ENCODE measurements at places on chromosomes 5 and 9.

DNA sequence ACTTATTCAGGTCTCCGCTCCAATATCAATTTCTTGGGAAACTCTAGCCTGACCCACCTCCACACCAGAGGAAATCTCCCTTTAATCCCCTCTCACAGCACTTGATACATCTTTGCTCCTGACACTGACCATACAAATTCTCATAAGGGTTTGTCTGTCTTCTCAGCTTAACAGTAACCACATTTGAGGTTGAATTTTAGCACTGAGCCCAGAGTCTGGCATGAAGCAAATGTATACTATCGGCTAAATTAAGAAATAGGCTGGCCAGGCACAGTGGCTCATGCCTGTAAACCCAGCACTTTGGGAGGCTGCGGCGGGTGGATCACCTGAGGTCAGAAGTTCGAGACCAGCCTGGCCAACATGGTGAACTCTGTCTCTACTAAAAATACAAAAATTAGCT lies 9.7 kb downstream of the CDK5RAP2 start:
- DNase-seq, result no peak

DNA sequence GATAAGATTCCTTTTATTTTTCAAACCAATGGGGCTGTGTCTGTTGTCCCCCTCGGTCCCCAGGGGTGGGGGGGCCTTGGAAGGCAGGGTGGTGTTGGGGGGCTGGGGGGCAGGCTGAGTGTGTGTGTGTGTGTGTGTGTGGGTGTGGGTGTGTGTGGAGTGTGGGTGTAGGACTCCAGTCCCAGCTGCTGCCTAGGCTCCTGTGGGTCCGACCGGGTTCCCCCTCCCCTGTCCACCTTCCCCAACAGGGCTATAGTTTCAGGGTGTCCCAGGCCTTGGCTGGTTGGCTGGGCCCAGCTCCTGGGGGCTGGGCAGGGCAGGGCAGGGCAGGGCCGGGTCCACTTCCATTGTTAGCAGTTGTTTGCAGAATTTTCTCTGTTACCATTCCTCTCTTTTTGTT lies 2.1 kb upstream of the NFX1 start:
- no peak for DNase-seq

DNA sequence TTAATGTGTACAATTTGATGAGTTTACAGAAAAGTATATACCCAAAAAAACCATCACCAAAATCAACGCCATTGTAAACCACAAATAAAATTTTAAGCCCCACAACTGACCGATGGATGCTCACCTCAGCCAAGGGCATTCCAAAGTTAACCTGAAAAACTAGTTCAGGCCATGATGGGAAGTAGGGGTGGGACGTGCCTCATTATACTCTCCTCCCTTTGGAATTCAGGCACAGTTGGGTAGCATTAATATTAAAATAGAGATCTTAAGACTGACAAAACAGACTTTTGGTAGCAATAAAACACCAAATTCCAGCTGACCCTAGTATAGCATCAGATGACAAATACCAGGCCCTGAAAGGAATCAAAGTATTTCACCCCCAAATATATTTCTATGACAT lies 129.0 kb downstream of the CDH18 start:
- DNase-seq, result no peak

DNA sequence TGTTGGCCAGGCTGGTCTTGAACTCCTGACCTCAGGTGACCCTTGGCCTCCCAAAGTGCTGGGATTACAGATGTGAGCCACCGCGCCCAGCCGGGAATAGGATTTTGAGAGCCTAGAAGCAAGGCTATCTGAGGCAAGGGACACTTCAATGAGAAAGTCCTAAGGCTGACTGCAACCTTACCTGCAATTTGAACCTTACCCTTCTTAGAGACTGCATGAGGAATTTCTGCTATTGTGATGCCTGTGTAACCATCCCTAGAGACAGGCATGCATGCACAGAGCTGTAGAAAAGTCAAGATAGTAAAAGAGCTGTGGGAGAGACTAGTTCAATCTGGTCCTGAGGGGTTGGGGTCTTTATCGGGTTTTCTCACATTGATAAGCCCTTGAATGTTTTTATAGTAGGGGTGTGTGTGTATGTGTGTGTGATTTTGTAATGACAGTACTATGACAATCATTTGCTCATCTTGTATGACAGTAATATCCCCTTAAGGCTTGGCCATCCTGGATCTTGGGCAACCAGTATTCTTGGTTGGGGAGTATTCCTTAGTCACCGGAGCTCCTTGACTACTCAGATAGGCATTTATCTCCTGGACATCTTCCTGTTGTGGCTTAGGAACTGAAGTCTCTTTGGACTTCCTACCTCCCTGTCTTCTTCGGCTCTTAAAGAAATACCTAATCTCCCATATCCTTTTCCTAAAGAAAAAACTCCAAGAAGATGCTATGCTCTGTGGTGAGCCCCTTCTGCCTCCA lies 11.2 kb downstream of the DNAJB5 start:
- DNase-seq, result no peak

- no peak for DNase-seq
These were observed 923 bp downstream of the RECK start for GRCh38 chr9:36037549-36038122.

- no peak for DNase-seq
These were observed 648 bp upstream of the NSMF start for GRCh38 chr9:137459601-137460362.

GRCh38 chr5:72487177-72487576 lies 20.0 kb downstream of the ZNF366 start:
- no peak for DNase-seq

GRCh38 chr5:121628783-121629182 lies 222.9 kb upstream of the FTMT start:
- DNase-seq, result no peak

DNA sequence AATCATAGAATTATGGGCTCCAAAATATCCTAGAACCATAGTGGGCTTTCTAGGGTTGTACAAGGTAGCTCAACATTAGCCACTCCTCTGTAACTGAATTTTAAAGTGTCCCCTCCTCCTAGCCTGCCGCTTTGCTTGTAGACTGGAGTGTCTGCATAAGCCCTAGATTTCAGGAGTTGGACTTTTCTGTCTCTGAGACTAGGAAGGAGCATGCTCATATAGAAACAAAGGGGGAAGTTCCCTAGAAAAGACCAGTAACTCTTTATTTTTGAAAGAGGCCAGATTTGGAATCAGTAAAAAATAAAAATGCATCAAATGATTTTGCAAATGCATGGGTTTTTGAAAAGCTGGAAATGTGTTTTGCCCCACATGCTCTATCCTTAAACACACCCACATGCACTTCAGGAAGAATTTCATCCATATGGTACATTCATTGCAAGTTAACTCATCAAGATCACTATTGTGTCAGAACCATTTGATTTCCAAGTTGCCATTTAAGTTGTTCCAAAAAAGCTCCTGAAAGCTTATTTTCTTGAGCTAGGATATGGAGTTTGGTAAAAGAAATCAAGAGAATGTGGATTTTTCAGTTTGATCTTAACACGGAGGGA lies 121.0 kb upstream of the NR3C1 start:
- no peak for DNase-seq

DNA sequence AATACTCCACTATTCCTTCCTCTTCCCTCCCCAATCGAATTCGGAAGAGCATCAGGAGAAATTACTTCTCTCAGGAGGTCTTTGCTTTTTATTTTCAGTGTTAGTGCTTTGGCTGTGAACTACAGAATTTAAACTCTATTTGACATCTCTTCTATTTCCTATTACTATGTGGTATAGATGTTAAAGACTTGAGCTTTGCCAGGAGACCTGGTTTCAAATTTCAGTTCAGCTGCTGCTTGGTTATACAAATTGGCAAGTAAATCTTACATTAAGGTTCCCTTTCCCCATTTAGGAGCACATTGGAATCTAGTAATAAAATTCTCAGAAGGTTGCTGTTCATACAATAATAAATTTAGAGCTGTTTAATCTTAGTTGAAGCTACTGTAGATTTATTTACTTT lies 13.1 kb downstream of the UHRF2 start:
- no peak for DNase-seq

DNA sequence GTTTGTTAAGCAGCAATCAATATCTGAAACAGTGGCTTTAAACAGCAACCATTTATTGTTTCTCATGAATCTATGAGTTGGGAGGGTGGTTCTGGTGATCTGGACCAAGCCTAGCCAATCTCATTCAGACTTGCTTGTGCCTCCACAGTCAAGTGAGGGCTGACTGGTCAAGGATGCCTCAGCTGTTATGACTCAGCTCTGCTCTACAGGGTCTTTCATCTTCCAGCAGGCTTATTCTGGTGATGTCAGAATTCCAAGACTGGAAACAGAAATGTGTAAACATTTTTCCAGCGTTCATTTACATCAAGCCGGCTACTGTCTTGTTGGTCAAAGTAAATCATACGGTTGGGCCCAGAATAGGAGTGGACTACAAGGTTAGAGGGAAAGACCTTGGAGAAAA lies 2.5 kb upstream of the PIP5K1B start:
- no peak for DNase-seq

DNA sequence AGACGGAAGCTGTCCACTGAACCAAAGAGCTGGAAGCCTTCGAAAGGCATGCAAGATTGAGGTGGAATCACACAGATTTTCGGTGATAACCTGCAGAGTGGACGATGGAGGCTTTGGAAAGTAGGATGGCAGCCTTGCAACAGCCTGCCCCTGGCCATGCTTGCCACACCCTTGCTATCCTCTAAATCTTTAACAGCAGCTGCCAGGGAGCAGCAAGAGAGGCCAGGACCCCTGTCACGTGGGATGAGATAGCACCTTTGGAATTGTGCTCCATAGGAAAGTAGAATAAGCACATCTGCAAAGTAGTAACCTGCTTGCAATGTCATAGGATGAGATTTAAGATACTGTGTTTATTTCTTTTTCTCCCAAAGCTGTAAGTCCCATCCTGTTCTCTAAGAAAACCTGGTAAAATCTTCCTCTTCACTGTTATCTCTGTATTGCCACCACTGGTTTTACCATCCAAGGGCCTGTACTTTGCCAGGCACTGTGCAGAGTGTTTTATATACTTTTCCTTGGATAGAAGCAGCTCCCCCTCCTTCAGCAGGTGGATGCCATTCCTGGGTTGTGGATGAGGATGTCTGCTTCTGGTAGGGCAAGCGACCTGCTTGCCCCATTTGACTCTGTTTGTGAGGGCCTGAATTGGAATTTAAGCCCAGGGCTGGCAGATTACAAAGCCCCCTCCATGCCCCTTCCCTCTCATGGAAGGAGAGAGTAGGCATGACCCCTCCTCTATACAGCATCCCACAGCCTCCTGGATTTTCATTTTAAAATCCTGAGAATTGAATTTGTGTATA lies 10.1 kb downstream of the TRIO start:
- DNase-seq, result no peak

DNA sequence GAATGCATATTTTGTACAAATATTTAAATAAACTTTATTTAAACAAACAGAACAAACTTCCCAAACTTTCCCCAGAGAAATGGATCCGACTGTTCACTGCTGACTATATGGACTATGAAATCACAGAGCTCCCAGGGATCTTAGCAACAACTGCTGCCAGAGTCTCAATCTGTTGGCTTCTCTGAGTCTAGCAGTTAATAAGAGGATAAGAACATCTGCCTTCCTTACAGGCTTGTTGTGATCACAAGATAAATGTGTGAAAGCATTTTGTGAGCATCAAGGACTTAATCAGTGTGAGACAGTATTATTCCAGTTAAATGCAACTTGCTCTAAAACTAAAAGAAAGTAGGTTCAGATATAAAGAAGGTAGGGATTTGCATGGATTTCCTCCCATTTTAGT lies 31.4 kb upstream of the MYOT start:
- DNase-seq, result no peak

- no peak for DNase-seq
These were observed 87.6 kb downstream of the COL23A1 start for GRCh38 chr5:178502401-178503100.
